ENCODE measurements at places on chromosomes 3 and 15.

- DNase-seq: no peak
Observed at GRCh38 chr3:11514191-11514821, 129.4 kb downstream of the VGLL4 start.

- no peak for DNase-seq
Observed at GRCh38 chr3:8987226-8987625, 24.0 kb upstream of the RAD18 start.

DNA sequence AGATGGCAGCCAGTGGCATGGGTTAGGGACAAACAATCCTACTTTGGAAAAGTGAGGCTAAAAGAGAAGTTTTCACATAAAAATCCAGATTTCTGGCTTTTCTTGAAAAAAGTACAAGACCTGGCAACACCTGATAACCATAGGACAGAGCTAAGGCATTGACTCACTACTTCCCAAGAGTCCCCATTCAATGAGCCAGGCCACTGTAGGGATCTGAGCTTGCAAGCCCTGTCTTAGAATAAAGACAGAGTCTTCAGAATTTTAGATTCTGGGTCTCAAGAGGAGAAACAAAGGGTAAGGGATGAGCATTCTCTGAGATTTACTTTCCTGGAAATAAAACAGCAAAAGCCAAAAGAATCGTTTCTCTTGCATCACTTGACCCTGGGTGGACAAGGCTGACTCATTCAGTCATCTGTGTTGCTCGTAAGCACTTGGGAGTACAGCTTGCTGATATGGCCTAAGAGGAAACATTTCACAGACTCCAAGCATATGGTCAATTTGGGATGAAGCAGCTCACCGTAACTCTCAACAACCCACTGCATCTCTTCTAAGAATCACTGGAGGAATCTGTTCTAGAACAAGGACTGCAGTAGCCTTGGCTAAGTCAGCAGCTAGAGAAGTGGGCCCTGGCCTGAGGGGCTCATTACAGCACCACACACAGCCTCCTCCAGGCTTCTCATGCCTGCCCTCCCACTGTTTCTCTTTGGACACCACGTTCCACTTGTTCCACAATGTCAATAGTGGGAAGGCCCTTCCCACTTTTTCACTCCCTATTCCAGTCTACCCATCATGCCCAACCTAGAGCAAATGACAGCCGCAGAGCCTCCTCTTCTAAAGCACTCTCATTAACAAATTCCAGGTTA is 86.2 kb downstream of the RFTN1 start:
- no peak for DNase-seq

DNA sequence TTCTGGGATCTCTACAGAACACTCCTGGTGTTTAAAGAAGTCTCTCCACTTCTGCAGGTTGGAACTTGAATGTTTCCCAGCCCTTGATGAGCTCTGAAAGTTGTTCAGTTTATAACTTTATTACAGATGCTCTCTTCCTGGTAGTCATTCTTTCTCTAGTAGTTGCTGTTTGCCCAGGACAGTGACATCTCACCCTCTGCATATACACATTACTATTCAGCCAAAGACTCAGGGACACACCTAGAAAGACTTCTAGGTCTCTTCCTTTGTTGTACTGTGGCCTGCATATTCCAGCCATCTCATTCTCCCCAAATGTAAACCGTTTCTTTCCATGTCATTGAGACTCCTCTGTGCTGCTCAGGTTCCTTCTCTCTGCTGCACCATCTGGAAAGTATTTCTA is 76.7 kb downstream of the MITF start:
- DNase-seq: no peak

GRCh38 chr3:177491296-177492032 is 294.2 kb upstream of the TBL1XR1 start:
- no peak for DNase-seq

DNA sequence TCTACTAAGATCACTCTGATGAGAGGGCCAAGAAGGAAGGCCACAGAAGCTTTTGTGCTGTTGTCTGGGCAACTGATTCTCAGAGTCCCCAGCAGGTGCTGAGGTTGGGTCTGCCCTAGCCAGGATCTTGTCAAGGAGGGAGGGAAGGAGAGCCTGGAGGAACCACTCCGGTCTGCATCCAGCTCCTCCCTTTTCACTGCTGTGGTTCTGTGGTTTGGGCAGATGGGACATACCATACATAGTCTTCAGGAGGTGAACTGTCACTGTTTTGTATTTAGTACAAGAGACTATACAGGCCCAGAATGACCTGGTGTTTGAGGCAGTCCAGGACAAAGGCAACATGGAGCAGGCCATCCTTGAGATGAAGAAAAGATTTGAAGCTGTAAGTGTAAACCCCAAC is 21.9 kb downstream of the C3orf62 start:
- DNase-seq: no peak

DNA sequence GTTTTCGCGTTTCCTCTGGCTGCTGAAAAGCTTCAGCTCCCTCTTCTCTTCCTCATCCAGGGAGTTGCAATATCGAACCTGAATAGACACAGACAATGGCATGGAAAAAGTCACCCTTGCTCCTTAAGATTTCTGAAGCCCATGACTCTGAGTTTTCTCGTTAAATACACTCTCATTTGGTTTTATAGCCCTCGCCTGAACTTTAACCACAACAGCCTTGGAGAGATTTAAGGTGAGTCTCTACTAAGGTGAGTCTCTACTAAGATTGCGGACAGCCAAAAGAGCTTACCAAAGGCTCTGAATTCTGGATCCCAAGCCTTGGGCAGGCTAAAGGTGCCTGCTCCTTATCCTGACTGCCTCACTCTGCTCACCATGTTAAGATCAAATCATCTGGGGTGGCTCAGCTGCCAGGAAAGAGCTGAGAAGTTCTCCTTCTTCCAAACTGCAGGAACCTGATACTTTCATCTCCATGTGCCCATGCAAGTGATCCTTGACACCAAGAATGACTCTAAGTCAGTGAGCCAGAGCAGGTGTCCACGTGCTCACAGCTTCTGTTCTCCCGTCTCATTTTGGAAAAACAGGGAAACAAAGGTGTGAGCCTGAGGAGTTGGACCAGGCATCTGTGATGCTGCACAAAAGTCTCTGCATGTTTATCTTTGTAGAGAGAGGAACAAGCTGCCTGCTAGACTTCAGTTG is 65.1 kb downstream of the PRICKLE2 start:
- no peak for DNase-seq

DNA sequence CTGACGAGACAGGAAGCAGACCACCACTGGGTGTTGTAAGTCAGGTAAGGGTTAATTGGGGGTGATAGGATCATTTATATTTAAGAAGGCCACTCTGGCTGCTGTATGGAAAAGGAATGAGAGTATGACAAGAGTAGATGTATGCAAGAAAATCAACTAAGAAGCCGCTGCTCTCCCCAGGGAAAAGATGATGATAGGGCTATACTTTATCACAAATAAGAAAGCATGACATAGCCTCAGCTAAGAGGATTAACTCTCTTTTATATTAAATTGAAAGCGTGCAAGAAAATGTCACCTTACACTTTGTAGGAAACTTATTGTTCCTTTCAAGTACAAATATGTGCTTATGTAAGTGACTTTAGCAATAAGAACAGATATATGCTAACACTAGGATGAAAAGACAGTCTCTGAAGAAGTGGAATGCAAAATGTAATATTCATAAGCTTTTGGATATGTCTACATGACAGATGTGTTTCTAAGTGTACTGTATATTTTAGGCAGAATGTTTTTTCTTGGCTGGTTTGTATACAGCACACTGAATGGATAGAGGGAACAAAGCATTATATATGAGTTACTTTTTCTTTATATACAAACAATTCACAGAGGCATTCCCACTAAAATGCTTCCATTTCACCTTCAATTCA is 8.7 kb upstream of the NDUFB4 start:
- DNase-seq: no peak

GRCh38 chr3:111541911-111542483 is at the start of gene CD96:
CD96 (plus strand) TSS chr3:111542197; CDS start chr3:111542249, 52 bp downstream.
- DNase-seq: no peak

DNA sequence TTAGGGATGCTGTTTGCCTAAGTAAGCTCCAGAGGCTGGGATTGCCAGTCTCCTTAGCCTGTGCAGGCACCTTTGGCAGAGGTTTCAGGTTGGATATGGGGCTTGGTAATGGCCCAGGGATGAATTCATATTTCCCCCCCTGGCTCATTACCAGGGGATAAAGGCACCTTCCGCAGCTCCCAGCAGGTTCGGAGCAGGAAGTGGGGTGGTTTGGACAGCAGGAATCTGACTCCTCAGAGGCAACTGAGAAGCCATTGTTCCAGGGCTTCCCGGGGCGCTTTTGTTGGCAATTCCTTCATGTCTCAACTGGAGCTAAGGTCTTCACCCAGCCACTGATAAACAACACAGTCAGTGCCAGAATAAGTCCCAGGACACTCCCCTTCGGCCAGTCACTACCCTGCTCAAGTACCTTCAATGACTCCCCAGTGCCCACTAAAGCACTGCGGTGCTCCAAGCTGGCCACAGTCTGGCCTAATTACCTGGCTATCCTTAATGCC is 85.3 kb upstream of the SLC6A6 start:
- DNase-seq: no peak

DNA sequence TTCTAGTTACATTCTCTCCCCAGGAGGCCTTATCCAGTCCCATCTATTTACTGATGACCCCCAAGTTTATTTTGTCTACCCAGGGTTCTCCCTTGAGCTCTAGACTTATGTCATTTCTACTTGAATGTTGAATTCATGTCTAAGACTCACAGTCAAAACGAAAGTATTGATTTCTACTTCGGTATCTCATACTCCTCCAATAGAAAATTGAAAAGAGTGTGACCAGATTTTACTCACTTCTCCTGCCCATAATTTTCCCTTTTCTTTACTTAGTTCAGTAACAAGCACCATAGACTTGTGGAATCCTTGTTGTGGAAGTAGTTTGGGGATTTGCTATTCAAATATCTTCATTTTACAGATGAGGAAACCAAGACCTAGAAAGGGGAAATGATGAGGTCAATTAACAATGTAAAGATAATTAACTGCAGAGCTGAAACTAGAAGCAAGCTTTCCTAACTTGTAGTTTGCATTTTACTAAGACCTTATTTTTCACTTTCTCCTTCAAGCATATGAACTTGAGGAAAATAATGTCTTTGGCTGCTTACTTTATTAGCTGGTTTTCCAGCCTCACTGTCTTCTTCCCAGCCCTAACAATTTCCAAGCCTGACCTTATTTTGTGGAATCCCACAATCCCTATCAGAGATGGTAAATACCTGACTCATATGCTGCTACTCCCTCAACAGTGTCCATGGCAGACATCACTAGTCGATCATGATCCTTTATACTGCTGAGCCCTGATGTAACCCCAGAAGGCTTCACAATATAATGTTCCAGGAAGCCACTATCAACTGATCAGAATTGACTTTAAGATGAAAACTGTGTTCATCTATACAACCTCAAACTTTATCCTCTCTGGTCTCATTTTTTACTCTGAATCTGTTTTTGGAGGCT is 123.9 kb upstream of the AGBL1 start:
- DNase-seq: no peak

Measured in NCI-H187 (cell line).